Kidney (tissue), 22 donors: ENCODE measurements at places on chromosomes 1 and 21. TPM values are rescaled to one million over a fixed set of nuclear protein-coding genes. Genes with fewer than 3 reads are reported as not detected.

SPRR2F gene
- polyA plus RNA-seq: not detected

IFI44L gene
- polyA plus RNA-seq: 5.7 TPM

IL19 gene
- 0.41 TPM for polyA plus RNA-seq

WNT4 gene
- 0.45 TPM for polyA plus RNA-seq

SYT2 gene
- 0.15 TPM for polyA plus RNA-seq

ERICH3 gene
- not detected for polyA plus RNA-seq

OLIG2 gene
- polyA plus RNA-seq: not detected

CHI3L1 gene
- 96.6 TPM for polyA plus RNA-seq

LIN28A gene
- not detected for polyA plus RNA-seq

SPOCD1 gene
- polyA plus RNA-seq: 0.22 TPM

KCNJ10 gene
- polyA plus RNA-seq: 57.6 TPM

VWA1 gene
- 103 TPM for polyA plus RNA-seq

DIRAS3 gene
- polyA plus RNA-seq: 13.2 TPM

FCGR2B gene
- 4.0 TPM for polyA plus RNA-seq

SFN gene
- polyA plus RNA-seq: 2.9 TPM

SIM2 gene
- 6.5 TPM for polyA plus RNA-seq

F5 gene
- polyA plus RNA-seq: 5.1 TPM

BMP8B gene
- 0.34 TPM for polyA plus RNA-seq
